ENCODE measurements at places on chromosomes 6 and 20.

- no peak for DNase-seq
Observed at GRCh38 chr6:53310771-53311585, 37.8 kb downstream of the ELOVL5 start.

DNA sequence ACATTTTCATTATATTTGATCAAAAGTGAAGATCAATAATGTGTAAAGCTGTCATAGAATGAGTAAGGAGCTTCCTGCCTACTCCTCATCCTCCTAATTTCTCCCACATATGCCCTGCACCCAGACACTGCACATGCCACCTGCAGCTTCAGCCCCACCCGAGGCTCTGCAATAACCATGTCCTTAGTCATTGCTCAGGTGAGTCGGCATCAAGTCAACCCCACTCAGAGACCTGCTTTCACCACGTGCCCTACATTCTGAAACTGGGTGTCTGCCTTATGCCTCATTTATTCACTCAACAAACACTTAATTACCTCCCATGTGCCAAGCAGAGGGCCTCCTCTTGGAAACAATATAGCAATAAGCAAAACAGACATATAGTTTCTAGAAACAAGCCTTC, 15.4 kb upstream of the TNFAIP3 start:
- no peak for DNase-seq

GRCh38 chr6:124203101-124203811, 399.6 kb downstream of the NKAIN2 start:
- no peak for DNase-seq

DNA sequence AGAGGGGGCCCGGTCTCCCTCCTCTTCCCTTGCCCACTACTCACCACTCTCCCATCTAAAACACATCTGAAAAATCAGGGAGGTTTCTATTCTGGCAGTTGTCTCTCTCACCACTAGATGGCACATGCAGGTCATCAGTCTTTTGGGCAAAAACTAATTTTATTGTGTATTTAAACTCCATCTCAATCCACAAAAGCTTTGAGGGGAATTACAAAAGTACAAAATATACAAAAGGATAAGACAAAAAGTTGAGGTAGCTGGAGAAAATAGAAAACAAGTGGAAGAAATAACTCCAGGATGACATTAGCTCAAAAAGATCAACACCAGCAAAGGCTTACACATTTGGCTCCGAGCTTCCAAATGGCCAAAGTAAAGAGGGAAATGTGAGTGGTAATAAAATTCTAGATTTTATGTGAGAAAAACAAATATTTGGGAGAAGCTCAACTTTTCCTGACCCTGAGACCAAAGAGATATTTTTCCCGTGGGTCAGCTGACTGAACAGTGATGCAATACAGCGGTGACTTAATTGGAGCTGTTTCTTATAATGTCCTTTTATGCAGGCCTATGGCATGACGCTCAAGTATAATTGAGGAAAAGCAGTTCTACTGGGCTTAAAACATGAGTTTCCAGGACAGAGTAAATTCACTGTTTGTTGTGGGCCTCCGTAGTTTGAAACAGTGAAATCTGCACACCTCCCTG, 79.8 kb upstream of the CHD6 start:
- DNase-seq, result peak; percentile 54

- DNase-seq, result peak; percentile 39
Observed at GRCh38 chr20:53692465-53693067, 98.9 kb upstream of the ZNF217 start.

DNA sequence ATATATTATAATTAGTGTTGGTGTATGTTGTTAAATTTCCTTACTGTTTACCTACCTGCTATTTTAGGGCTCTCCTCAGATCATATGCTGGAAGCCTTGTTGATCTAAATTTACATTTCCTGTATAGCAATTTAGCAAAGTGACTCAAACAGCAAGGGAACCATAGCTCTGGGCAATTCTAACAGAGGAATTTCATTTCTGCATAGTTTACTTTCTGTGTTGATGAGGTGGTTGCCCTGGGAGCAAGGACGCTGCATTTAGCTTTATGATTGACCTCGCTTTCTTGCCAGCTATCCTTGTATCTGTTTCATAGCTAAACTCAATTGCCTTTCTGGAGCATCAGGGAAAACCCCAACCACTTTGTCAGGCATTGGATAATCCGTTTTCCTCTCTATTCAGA, 810.8 kb downstream of the GRIK2 start:
- no peak for DNase-seq

Measured in CD4-positive, alpha-beta T cell treated with Interleukin-1 beta for 1 hour (primary cell).